ENCODE measurements at places on chromosomes 2 and 18.
A peak's percentile ranks its signal among the peaks of the same experiment; 100 is the strongest.

DNA sequence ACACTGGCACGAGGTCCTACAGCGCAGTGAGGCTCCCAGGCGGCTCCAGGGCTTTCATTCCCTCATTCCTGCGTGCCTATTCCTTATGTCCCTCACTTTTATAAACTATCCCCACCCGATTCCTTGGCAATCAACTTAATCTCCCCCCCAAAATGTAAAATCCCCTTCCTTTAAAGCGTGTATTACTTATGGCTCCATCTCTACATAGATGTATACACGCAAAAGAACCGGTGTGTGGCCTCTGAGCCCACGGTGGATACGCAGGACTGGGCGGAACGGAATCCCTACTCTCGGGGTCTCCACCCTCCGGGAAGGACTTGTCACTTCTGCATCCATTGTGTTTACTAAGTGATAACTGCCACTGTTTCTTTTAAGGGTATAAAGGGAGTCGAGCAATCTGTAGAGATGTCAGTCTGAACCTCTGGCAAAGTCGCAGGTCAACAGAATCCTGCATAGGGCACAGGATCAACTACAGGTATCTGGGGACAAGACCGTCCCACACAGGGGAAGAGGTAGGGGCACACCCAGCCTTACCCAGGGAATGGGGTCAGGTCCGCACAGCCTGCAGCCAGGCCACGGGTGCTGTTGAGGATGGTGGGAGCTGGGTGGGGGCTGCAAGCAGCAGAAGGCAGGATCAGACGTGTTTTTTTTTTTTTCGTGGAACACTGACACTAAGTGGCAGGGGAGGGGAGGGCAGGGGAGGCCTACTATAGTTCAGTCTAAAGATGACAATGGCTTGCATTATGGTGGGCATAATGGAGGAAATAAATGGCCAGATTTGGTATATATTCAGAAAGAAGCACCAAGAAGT, 42.1 kb downstream of the HDLBP start:
- no peak for DNase-seq

GRCh38 chr2:66082581-66082980, 352.3 kb upstream of the MEIS1 start:
- no peak for DNase-seq

DNA sequence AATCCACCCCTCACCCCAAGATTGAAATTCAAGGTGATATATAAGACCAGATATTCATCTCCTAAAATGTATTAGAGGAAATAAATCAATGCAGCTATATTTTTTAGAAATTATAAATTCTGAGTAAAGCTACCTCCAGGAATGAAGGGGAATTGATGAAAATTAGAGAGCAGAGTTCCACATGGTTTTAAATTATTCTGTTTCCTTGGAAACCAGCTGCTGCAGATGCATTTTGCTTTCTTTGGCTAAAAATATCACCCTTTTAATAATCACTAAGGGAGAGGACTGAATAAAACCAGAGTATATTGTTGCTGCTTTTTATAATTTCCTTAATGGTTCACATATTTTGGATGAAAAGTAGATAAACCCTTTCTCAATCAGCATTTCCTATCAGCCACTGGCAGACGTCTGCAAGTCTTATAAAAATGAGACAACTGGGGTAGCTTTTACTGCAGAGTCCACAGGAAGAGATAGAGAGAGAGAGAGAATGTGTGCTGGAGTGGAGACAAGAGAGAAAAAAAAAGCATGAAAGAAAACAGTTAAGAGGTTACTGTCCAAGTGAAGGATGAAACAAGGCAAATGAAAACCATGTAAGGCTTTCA, 2.0 kb downstream of the CSRNP3 start:
- DNase-seq = no peak

- DNase-seq = no peak
Measured at GRCh38 chr2:85244828-85245227, 83.0 kb downstream of the TGOLN2 start.

- no peak for DNase-seq
Measured at GRCh38 chr18:51108330-51108729, 78.3 kb downstream of the SMAD4 start.

DNA sequence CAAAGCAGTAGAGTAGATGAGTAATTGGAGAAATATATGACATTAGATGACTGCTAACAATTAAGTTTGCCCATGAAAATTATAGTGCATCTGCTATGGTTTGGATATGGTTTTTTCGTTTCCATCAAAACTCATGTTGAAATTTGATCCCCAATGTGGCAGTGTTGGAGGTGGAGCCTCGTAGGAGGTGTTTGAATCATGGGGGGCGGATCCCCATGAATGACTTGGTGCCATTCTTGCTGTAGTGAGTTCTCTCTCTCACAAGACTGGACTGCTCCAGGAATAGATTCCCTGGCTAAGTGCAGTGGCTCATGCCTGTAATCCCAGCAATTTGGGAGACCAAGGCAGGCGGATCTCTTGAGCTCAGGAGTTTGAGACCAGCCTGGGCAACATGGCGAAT, 9.7 kb upstream of the CUL3 start:
- DNase-seq = no peak

- DNase-seq = no peak
Measured at GRCh38 chr2:238847419-238847801, 475 bp upstream of the TWIST2 start.

DNA sequence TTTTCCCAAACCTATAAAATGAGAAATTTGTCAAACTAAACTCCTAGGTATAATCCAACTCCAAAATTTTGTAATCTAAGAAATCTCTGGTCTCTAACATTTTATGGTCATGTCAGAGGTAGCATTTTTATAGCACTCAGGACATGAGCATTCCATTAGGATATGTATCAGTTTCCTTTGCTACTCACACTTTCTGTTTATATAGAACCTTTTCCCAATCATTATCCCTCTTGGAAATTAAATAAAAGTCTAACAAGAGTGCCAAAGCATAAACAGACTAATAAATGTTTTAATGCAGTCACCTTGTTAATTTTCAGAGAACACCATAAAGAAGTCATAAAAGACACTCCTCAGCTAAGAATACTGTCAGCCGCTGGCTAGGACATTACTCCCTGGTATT, 300.0 kb upstream of the CWC22 start:
- no peak for DNase-seq

- no peak for DNase-seq
Measured at GRCh38 chr18:34511435-34511834, 198.7 kb upstream of the DTNA start.

GRCh38 chr2:83742117-83742782, 716.8 kb downstream of the SUCLG1 start:
- no peak for DNase-seq

- DNase-seq = no peak
Measured at GRCh38 chr2:233768076-233768475, 8.0 kb downstream of the UGT1A1 start.

GRCh38 chr2:56170988-56171387, 12.8 kb upstream of the CCDC85A start:
- DNase-seq = no peak

GRCh38 chr2:218858671-218859555, 692 bp upstream of the WNT6 start:
- DNase-seq = no peak

- DNase-seq = peak; percentile 77
Measured at GRCh38 chr2:239327536-239328350, 73.1 kb downstream of the HDAC4 start.

DNA sequence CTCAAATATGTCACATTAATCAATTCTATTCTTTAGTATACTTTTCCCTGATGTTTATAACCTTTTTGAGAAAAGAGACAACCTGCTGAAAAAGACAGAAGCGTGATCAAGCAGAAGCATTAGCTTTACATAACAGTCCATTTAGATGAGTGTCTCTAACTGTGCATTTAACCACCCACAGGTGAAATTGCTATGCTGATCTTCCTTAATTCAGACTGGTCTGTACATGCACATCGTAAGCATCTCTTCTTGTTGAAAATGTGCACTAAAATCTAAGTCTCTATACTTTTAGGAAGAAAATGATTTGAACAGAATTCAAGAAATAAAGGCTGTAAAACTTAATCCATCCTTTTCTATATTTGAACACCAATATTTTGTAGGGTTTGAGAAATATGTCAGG, 794.4 kb upstream of the FSHR start:
- no peak for DNase-seq

- DNase-seq = no peak
Measured at GRCh38 chr2:101127319-101128056, 23.7 kb downstream of the TBC1D8 start.

DNA sequence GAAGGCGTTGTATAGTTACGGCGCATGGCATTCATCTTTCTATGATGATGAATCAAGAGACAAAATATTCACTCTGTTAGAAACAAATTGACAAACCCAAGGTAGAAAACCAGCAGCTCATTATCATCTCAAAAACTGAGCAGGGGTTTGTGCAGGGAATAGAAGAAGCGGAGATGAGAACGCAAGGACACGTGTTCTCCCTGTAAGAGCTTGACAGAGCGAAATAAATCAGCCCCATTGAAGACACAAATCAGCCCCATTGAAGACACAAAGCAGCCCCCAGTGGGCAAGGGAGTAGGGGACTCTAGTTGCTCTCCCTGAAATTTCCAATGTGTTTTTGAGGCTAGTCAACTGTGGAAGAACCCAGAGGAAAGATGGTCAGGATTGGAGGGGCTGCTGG, 199.2 kb downstream of the EPHA4 start:
- DNase-seq = no peak

All from ovary (tissue), 10 donors.